SW 1271 (cell line): ENCODE measurements at places on chromosomes 12 and 14.

- DNase-seq: no peak
These were observed 162.1 kb downstream of the TMTC2 start for GRCh38 chr12:82848845-82849244.

GRCh38 chr14:104979758-104980610 is 1.8 kb upstream of the AHNAK2 start:
- no peak for DNase-seq

GRCh38 chr14:52013984-52014600 is 24.7 kb downstream of the RTRAF start:
- no peak for DNase-seq

GRCh38 chr14:20334017-20334416 is 938 bp upstream of the CCNB1IP1 start:
- DNase-seq: no peak

- no peak for DNase-seq
These were observed 63.9 kb downstream of the NUAK1 start for GRCh38 chr12:106074706-106075392.

GRCh38 chr14:57022608-57023007 is 212.3 kb upstream of the OTX2 start:
- DNase-seq: no peak

GRCh38 chr12:64452559-64453329 is 824 bp downstream of the TBK1 start:
- DNase-seq: peak; percentile 78

DNA sequence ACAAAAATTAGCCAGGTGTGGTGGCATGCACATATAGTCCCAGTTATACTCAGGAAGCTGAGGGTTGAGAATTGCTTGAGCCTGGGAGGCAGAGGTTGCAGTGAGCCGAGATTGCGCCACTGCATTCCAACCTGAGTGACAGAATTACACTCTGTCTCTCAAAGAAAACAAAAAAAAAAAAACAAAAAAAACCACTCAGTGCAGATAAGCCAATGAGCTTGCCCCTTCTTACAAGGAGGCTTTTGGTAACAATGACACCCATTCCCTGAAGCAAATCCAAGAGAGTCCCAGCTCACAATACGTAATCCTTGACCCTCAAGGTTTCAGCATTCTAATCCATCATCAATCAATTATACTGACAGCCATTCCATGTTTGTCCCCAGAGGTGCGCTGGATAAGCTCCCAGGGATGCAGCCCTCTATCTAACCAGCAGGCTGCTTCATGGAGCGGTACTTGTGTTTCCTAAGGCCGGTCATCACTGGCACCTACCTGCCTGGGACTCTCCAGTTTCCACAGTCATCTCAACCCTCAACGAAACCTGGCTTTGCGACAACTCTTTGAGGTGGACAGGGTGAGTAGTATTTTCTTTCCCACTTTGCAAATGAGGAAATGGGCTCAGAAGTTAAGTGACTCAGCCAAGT is 12.4 kb downstream of the GCN1 start:
- DNase-seq: no peak

GRCh38 chr12:10070380-10070779 is 28.4 kb downstream of the CLEC1A start:
- no peak for DNase-seq

DNA sequence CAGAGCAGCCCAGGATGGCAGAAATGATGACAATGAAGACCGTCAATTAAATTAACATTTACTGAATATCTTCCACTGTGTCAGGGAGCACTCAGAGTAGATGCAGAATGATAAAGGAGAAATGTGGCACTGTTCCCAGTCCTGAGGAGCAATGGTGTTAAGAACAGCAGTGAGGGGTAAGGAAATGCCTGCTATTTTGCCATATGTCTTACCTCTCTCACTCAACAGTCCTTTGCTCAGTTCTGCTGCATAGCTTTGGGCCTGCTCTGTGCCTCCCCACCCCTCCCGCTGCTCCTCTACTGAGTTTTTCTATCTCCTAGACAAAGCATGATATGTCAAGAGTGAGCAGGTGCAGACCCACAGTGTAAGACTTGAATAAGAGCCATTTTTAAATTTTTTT is 318.8 kb downstream of the NAV3 start:
- no peak for DNase-seq

DNA sequence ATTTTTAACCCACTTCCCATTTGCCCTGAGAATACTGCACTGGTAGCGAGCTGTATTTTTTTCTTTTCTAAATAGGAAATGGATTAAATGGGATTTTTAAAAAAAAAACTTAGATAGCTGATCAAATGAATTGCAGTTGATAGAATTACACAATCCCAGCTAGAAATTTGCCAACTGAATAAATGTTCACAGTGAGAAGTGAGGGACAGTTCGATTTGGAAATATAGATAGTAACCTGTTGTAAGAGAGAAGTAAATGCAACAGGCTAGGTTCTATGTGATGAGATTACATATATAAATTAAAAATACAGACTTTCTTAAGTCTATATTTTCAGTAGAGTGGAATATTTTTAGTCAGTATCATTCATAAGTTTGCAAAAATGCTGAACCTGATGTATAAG is 48.1 kb upstream of the SMCO2 start:
- DNase-seq: no peak

DNA sequence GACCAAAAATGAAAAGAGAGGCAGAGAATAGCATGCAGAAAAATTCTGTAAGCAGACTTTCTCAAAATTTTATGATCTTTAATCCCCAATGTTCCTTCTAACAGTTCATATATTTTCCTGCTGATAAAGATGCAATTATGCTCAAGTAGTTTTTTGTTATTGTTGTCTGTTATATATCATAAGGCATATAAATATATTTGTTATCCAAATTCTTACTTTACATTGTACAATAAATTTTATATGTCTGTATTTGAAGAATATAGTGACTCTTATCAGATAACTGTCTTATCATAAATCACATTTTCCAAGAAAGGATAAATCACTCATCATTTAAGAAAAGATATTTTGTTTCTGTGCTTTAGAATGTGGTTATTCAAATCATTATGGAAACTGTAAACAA is 2.6 kb downstream of the RASSF9 start:
- no peak for DNase-seq

- no peak for DNase-seq
These were observed 16.4 kb downstream of the BAG5 start for GRCh38 chr14:103545915-103546651.

DNA sequence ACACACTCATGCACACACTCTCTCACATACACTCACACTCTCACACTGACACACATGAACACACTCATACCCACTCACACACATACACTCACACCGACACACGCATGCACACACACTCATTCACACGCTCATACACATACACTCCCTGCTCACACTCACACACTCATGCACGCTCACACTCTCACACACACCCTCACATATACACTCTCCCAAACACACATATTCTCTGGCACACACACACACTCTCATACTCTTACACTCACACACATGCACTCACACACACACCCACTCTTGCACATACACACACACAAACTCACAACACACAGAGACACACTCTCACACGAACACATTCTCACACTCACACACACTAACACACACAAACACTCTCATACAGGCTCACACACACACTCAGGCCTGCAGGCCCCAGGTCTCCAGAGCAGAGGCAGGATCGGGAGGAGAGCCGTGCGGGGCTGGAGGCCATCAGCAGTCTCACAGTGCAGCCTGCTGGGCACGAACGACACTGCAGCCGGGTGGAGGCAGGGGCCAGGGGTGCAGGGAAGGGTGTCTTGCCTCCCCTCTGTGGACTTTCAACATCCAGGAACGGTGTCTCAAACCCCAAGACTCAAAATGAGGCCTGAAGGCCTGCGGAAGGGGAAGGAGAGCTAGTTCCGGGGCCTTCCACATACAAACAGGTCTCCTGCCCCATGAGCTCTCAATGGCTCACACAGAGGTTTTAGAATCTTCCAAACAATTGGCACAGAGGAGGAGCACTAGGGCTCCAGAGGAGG is 148.7 kb downstream of the ANO2 start:
- no peak for DNase-seq

DNA sequence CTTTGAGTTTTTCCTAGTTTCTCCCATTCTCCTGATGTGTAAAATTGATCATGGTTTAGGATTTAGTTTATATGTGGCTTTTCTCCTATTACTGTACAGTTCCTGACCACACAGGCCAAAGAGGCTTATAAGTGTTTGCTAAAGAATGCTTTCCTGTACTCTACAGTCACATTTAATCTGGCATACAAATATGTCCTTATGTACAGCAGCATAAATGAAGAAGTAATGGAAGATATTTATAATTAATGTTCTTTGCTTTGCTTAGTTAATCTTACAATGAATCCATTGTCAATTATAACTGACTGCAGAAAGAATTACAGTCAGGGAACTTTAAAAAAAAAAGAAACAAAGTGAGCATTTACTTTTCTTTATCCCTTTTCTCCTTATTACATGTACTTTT is 293.9 kb downstream of the KCNC2 start:
- no peak for DNase-seq

DNA sequence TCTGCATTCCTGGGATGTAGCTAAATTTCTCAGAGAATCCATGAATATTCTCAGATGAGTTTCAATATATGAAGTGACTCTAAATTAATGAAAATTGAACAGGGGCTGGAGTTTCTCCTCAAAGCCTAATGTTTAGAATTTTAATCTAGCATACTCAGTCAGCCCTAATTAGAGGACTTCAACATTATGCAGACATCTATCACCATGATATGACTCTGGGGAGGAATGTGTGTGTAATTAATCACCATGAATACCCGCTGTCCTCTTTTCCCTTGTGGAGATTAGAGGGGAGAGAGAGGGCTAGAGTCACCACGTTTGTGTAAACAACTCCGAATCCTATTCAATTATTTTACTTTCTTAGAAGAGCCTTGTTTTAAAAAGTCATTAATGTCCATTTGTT is 698.6 kb upstream of the MDGA2 start:
- no peak for DNase-seq

DNA sequence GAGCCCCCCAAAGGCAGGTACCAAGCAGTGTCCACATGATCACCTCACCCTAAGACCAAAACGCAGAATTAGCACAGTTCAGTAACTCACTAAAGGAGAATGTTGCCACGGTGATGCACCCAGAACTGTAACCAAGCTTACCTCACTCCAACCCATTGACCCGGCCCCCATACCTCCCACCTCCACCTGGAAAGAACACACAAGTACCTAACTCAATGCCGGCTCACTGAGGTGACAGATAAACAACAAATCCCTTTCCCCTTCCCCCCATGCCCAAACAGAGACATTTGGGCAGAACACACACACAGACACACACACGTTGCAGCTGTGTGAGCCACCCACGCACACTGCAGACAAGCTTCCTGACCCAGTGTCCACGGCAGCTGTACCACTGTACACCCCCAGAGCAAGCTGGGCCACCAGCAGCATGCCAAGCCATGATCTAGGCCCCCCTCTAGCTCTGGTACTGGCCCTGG is 1.3 kb downstream of the RAPGEF3 start:
- no peak for DNase-seq

- DNase-seq: no peak
These were observed 468.4 kb upstream of the FOXG1 start for GRCh38 chr14:28298156-28298555.

GRCh38 chr12:47504775-47505446 is 200.9 kb downstream of the RPAP3 start:
- no peak for DNase-seq

- DNase-seq: peak; percentile 12
These were observed 30.7 kb downstream of the MAP4K5 start for GRCh38 chr14:50501642-50502041.

DNA sequence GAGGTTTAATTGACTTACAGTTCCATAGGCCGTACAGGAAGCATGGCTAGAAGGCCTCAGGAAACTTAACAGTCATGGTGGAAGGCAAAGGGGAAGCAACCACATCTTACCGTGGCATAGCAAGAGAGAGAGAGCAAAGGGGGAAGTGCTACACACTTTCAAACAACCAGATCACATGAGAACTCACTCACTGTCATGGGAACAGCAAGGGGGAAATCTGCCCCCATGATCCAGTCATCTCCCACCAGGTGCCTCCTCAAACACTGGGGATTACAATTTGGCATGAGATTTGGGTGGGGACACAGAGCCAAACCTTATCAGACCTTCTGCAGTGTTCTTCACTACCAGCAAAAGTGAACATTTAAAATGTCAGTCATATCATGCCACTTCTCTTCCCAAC is 58.9 kb downstream of the USP15 start:
- no peak for DNase-seq

DNA sequence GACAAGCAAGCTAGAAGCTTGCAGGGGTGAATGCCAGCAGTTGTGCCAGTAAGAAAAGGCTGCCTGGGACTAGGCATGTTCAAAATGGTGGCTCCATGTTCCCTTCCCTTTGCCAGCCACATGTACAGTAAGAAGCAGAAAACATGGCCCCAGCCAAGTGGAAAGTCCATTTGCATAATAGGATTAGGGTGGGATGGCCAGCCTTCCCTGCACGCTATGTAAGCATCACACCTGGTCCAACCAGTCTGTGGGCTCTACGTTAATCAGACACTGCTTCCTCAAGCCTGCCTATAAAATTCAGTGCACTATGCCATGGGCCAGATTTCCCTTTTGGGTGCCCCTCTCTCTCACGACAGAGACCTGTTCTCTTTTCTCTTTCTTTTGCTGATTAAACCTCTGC is 288.4 kb downstream of the GXYLT1 start:
- no peak for DNase-seq

GRCh38 chr14:99073431-99073830 is 198.6 kb downstream of the BCL11B start:
- no peak for DNase-seq

DNA sequence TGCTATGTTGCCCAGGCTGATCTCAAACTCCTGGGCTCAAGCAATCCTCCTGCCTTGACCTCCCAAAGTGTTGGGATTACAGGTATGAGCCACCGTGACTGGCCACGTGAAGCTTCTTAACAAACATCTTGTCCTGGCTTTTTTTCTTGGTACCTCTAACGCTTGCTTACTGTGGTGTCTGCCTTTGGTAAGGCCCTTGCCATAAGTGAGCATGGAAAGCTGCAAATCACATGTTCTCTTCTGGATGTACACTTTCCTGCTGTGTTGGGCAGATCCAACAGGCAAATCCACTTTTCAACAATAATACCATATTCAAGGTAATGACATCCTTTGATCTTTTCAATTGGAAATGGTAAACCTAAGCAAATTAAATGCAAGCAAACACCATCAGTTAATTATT is 54.6 kb downstream of the ARF6 start:
- no peak for DNase-seq

GRCh38 chr14:51018521-51018920 is 74.2 kb upstream of the PYGL start:
- DNase-seq: no peak

DNA sequence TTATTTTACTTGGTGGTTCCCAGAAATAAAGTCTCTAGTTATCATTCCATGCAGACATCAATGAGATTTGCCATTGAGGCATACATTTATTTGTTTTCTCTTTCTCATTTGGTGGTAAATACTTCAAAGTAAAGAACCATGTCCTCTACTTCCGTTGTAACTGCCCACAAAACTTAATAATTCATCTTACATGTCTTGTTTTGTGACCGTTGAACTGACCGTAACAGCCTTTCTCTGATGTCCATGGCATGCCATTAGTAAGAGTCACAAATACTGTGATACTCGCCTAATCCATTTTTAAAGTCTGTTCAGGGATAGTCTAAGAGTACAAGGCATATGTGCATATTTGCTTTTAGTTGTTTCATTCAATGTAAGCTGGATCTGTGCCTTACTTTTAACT is 145.3 kb downstream of the ETV6 start:
- no peak for DNase-seq
